ENCODE measurements at places on chromosomes 1 and 21. TPM values are rescaled to one million over a fixed set of nuclear protein-coding genes. Genes with fewer than 3 reads are reported as not detected.

Gene S100B
- 8.7 TPM for total RNA-seq

Gene SPTA1
- total RNA-seq, result not detected

Gene SLC2A5
- 0.08 TPM for total RNA-seq

- no peak for DNase-seq
- peaks cover 19% of the 10 kb centered on the region for H3K27me3 ChIP-seq
- no peaks in the 10 kb centered on the region for H3K4me1 ChIP-seq
- no peak overlapping the region for H3K4me3 ChIP-seq
- no peaks in the 10 kb centered on the region for H3K36me3 ChIP-seq
- H3K27ac ChIP-seq, result no peak overlapping the region
Measured at GRCh38 chr1:17861685-17862084, 106.6 kb downstream of the ACTL8 start.

Gene JAM2
- total RNA-seq, result 2.5 TPM

GRCh38 chr1:206734499-206735142 is 36.0 kb upstream of the IL19 start:
- H3K27ac ChIP-seq, result no peak overlapping the region
- H3K36me3 ChIP-seq, result peaks cover 10% of the 10 kb centered on the region
- H3K4me3 ChIP-seq, result no peak overlapping the region

Gene SLC1A7
- not detected for total RNA-seq

GRCh38 chr1:201329286-201329685 is 46.0 kb downstream of the PKP1 start:
- no peaks in the 10 kb centered on the region for H3K36me3 ChIP-seq
- H3K27me3 ChIP-seq, result no peaks in the 10 kb centered on the region
- no peak overlapping the region for H3K4me3 ChIP-seq
- H3K4me1 ChIP-seq, result no peaks in the 10 kb centered on the region

DNA sequence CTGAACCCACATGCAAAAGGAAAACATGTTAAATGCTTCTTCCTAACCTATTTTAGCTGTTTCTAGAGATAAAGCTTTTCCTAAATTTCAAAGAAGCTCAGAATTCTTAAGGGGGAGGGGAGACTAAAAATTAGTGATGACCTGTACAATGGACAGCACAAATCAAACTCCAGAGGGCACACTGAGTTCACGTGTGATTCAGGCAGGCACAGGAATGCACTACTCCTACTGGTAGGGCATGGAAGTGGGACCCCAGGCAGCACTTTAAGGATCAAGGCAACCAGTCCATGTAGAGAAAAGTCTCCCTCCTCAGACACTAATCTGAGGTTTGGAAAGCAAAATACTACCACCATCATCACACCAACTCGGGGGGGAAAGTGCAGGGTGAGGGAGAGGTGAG is 31.3 kb upstream of the CLCA4 start:
- H3K27me3 ChIP-seq, result no peaks in the 10 kb centered on the region
- no peak overlapping the region for H3K4me3 ChIP-seq
- no peaks in the 10 kb centered on the region for H3K4me1 ChIP-seq
- no peak overlapping the region for H3K27ac ChIP-seq
- no peaks in the 10 kb centered on the region for H3K36me3 ChIP-seq

Gene IARS2
- total RNA-seq, result 81.4 TPM

DNA sequence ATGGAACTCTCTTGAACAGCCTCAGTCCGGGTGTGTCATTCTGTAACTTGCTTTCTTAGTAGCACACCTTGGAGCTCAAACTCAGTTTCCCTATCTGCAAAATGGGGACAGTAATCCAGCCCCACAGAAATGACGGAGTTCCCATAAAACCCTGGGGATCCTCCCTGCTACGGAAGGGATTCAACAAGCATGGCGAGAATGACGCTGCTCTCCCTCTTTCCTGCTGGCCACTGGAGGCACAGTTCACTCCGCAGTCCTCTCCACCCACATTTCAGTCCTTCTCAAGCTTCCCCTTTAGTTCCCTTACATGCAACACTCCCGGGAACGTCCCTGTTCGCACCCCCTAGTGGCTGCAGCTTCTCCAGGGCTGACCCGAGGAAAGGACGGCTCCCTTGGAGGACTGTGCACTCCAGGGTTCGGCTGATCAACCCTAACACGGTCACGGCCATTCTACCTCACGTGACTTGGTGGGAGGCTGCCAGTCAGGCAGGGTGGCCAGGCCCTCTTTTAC is 20.6 kb downstream of the RUNX3 start:
- peak overlapping the region; percentile 93 for H3K27ac ChIP-seq
- peaks cover 48% of the 10 kb centered on the region for H3K4me1 ChIP-seq
- no peak for DNase-seq
- H3K27me3 ChIP-seq, result no peaks in the 10 kb centered on the region

Gene ECM1
- 0.88 TPM for total RNA-seq

Gene KRTAP20-3
- total RNA-seq, result not detected

DNA sequence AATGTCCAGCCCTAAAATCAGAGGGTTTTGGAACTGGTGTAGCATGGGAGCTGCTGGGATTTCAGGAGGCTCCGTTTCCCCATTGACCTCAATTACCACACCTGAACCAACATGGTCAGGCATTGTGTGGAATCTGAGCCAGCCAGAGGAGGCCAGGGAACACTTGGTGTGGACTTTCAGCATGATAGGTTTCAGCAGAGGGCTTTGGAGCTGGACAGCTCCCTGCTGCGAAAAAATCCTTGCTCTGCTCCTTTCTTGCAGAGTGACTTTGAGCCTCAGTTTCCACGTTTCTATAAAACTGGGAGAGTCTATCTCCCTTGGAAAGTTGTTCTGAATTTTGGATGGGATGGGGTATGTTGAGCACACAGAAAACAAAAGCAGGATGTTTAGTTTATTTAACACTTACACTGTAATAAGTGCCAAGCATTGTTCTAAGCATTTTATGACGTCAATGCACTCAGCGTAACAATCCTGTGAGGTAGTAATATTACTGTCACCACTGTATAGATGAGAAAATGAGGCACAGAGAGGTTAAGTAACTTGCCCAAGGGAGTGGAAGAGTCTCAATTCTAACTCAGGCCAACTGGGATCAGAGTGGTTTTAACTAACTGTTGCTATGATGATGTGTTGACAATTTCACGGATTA is 168.0 kb downstream of the GRIK3 start:
- no peaks in the 10 kb centered on the region for H3K4me1 ChIP-seq
- no peak overlapping the region for H3K4me3 ChIP-seq
- H3K27me3 ChIP-seq, result peaks cover 4% of the 10 kb centered on the region
- no peaks in the 10 kb centered on the region for H3K36me3 ChIP-seq
- no peak for DNase-seq
- H3K27ac ChIP-seq, result no peak overlapping the region

GRCh38 chr1:239795304-239795703 is 296.4 kb upstream of the FMN2 start:
- DNase-seq, result no peak
- no peak overlapping the region for H3K4me3 ChIP-seq
- no peak overlapping the region for H3K27ac ChIP-seq
- H3K36me3 ChIP-seq, result peaks cover 4% of the 10 kb centered on the region
- peaks cover 2% of the 10 kb centered on the region for H3K4me1 ChIP-seq
- H3K27me3 ChIP-seq, result no peaks in the 10 kb centered on the region

- H3K4me3 ChIP-seq, result no peak overlapping the region
- H3K4me1 ChIP-seq, result no peaks in the 10 kb centered on the region
- DNase-seq, result peak; percentile 46
- peaks cover 29% of the 10 kb centered on the region for H3K27me3 ChIP-seq
Measured at GRCh38 chr1:182069028-182069466, 7.5 kb upstream of the ZNF648 start.

- H3K27ac ChIP-seq, result no peak overlapping the region
- H3K36me3 ChIP-seq, result peaks cover 2% of the 10 kb centered on the region
- H3K4me1 ChIP-seq, result no peaks in the 10 kb centered on the region
- DNase-seq, result no peak
Measured at GRCh38 chr1:210516697-210517459, 188.2 kb downstream of the HHAT start.

DNA sequence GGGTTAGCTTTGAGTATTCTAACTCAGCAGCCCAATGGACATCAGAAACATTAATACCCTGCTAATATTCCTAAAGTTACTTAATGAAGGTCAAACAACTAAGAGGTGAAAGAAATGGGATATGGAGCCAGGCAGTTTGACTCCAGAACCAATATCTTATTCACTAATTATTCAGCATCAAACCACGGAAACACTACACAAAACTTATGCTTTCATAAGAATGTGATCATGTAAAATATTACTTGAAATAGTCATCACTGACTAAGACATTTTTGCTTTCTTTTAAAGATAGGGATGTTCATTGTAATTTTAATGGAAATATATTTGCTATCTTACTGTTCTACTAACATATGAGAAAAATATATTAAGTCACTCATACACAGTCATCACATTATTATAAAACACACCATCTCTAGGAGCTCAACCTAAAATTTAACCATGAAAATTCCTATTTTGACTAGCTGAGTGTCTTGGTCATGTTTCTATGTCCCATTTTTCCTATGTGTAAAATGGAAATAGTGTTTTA is 240.9 kb downstream of the KCTD3 start:
- H3K36me3 ChIP-seq, result no peaks in the 10 kb centered on the region
- H3K27ac ChIP-seq, result no peak overlapping the region
- DNase-seq, result no peak
- no peak overlapping the region for H3K4me3 ChIP-seq
- H3K27me3 ChIP-seq, result no peaks in the 10 kb centered on the region

- no peak overlapping the region for H3K27ac ChIP-seq
- H3K4me3 ChIP-seq, result no peak overlapping the region
- peaks cover 32% of the 10 kb centered on the region for H3K27me3 ChIP-seq
- H3K4me1 ChIP-seq, result no peaks in the 10 kb centered on the region
- H3K36me3 ChIP-seq, result no peaks in the 10 kb centered on the region
- no peak for DNase-seq
Measured at GRCh38 chr1:115874904-115875303, 34.0 kb upstream of the NHLH2 start.

Gene OR10J1
- not detected for total RNA-seq

Gene CELA2A
- not detected for total RNA-seq

DNA sequence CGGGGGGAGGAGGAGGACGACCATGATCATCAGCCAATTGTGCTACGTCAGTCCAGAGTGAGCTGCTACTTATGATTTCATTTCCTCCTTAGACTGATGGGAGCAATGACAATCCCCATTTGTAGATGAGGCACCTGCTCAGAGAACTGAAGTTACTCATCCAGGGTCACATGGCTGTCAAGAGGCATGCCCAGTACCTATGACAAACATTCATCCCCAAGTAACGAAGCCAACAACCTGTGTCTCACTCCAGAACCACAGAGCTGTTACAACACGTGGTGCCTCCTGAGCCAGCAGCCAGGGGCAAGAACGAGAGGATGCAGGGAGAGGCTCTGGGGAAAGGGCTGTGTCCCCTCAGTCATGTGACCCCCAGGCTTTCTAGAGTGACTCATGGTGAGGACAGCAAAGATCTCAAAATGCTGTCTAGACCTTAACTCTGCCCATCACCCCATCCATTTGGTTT is 93.6 kb downstream of the SIM2 start:
- no peaks in the 10 kb centered on the region for H3K27me3 ChIP-seq
- H3K36me3 ChIP-seq, result peaks cover 16% of the 10 kb centered on the region
- no peak overlapping the region for H3K27ac ChIP-seq
- no peak for DNase-seq

Gene LAD1
- not detected for total RNA-seq
